ENCODE measurements at places on chromosomes 5 and 9.

GRCh38 chr9:116467740-116468351 lies 219.3 kb upstream of the TRIM32 start:
- no peak for DNase-seq

DNA sequence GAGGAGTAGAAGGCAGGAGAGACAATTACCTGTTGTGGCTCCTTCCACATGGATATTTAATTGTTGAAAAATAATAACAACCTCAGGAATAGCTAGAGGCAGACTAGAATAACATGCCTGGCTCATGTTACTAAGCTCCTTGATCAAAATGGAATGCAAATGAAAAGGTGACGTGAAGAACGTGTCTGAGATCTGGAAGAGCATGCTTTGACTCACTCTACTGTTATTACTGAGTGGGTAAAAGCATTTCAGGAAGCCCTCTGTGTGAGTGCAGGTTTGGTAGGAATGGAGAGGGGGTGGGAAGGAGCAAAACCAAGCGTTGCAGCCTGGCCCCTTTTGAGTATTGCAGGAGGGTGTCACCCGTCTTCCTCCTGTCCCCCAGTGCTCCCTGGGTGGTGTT lies 84.8 kb downstream of the EQTN start:
- no peak for DNase-seq

DNA sequence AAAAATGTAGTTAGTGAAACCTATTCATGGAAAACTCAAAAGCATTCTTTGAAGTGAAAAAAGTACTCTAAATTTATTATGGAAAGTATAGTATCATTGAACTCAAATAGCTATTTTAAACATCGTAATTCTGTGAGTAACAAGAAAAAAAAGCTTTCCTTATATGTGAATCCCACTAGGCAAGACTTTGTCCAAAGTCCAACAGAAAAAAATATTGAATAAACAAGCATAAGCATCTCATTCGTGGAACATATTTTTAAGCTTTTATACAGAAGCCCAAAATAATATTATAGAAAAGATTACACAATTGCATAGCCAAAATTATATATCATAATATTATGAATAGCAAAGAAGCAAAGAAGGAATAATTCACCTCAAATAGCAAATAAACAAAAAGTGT lies 79.4 kb upstream of the IFNE start:
- no peak for DNase-seq

DNA sequence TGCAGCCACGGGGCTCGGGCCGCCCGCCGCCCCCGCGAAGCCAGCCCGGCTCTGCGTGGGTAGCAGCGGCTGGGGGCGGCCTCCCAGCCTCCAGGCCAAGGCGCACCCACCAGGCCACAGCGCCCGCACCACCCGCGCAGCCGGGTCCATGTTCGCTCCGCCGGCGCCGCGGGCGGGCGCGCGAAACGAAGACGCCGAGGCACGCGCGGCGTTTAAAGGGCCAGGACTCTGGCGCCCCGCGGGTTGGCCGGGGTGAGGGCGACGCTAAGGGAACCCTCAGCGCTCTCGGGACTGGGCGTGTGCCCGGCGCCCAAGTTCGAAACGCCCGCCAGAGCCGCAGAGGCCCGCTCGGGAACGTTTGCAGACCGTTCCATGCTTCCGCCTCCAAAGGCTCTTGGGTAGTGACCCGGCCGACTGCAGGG lies at the start of gene PTGES2:
Gene PTGES2, minus strand, starts transcription at position 162 of the 422 bp plus-strand sequence. Its CDS starts 12 bp downstream, at position 150.
- peak; percentile 81 for DNase-seq

- no peak for DNase-seq
These were observed 9.5 kb upstream of the P4HA2 start for GRCh38 chr5:132237141-132237540.

GRCh38 chr5:116626945-116627679 lies 52.5 kb upstream of the SEMA6A start:
- peak; percentile 2 for DNase-seq

- no peak for DNase-seq
These were observed 333.0 kb downstream of the PDE4D start for GRCh38 chr5:59560553-59560952.

DNA sequence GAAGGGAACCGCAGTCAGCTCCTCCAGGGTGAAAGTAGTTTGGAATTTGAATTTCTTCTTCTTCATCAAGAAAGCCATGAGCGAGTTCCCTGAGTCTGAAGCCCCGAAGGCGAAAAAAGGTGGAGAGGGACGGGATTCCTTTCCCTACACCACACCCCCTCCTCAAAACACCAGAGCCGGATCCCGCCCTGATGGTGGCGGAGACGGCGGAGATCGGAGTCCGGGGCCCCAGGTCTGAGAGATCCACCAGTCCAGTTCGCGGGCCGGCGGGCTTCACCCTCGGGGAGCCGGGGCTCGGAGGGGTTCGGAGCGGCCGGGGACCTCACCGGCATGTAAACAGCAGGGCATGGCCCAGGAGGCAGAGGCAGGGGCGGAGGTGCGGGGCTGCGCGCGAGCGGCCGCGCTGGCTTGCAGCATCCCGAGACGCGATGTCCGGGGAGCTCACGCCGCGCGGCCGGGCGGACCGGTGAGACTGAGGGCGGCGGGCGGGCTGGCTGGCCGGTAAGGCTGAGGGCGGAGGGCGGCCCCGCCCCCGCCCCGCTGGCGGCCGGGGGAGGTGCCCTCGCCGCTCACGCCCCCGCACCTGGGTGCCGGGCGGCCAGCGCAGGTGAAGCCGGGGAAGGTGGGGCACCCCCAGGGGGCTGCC lies 606 bp downstream of the EEIG1 start:
- no peak for DNase-seq

DNA sequence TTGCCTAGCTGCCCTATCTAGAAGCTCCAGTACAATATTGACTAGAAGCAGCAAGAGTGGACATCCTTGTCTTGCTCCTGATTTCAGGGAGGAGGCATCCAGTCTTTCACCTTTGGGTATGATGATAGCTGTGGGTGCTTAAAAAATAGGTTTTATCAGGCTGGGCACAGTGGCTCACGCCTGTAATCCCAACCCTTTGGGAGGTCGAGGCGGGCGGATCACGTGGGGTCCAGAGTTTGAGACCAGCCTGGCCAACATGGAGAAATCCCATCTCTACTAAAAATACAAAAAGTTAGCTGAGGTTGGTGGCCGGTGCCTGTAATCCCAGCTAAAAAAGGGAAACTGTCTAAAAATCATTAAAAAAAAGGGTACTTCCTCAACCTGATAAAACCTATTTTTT lies 2.0 kb upstream of the CAMSAP1 start:
- no peak for DNase-seq

DNA sequence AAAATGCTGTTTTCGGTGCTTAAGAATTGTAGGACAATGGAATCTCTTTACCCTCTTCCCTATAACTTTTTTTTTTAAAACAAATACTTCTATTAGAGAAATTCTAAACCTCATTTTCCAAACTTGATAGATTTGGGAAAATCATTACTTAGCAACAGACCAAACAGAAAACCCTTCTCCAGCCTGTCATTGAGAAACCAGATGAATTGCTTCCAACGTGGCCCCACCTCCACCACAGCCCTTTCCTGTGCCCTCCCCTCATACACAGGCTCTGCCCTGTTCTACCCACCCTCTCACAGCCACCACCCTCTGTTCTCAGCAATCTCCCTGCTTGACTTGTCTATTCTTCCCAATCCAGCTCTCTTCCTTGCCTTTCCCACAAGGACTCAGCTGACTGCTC lies 221.2 kb downstream of the DMRT2 start:
- DNase-seq = no peak

GRCh38 chr5:175712313-175712680 lies 54.4 kb downstream of the HRH2 start:
- no peak for DNase-seq

- no peak for DNase-seq
These were observed 97.6 kb upstream of the FANCC start for GRCh38 chr9:95415158-95415557.

GRCh38 chr5:7392693-7393024 lies 3.3 kb upstream of the ADCY2 start:
- DNase-seq = no peak

DNA sequence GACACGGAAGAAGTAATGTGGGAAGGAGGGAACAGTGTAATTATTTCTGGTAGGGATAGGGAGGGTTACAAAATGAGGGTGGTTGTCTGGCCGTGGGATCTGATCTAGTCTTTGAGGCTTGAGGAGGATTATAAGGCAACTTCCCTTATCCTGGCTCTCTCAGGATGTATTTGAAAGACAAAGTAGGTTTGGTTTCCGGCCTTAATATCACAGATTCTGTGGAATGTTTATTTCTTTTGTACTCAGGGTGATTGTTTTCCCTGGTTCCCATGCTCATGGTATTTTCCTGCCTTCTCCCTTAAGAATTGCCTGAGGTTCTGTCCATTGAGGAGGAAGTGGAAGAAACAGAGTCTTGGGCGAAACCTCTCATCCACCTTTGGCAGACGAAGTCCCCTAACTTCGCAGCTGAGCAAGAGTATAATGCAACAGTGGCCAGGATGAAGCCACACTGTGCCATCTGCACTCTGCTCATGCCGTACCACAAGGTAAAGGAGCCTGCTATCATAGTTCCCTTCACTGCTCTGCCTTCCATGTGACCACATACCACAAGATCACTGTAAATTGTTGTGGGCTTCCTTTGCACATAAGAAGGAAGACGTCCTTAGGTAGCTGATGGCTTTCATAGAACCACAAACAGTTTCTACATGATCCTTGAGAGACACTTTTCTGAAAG lies 253.8 kb downstream of the KDM4C start:
- no peak for DNase-seq

- DNase-seq = peak; percentile 16
These were observed 35.1 kb downstream of the SH3GLB2 start for GRCh38 chr9:128992995-128993394.

DNA sequence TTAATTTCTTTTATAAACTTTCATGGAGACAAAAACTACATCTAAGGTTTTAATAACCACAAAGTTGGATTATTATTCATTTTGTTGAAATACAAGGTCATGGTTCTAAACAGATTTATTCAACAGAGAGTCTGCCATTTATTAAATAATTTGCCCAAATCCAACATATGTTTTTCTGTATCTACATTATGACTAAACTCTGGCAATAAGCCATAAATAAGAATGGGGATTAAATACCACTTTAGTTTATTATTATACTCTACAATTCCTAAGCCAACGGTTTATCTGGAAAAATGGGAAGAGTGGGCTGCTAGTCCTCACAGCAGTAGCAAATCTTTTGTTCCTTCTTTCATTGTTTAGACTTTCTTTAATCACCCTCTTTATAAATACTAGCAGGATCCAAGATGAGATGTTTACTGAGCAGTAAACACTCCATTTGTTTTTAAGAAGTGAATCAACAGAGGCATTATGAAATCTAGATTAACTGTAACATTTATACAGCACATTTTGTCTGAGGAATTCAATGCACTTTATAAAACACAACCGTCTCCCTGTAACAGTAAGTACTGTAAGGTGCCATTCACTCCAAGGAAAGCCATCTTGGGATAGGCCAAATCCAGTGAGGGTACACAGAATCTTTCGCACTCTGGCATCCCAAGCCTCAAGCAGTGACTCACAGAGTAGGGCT lies 89.7 kb downstream of the DROSHA start:
- DNase-seq = peak; percentile 28

DNA sequence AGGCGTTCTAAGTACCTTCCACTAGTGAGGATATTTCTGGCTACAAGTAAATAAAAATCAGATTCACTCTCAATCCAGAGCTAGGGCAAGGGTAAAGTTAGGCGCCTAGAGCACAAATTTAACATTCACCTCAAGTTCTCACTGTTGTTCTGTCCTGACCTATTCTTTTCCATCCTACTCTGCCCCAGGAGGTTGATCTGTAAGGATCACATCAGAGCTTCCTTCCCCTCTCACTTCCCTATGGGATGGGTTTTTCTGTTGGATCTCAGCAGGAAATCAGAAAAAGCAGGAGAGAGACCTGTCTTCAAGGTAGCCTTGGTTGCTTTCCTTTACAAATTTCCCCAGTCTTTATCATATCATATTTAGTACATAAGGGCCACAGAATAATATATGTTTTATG lies 316.7 kb downstream of the GABRG2 start:
- no peak for DNase-seq

DNA sequence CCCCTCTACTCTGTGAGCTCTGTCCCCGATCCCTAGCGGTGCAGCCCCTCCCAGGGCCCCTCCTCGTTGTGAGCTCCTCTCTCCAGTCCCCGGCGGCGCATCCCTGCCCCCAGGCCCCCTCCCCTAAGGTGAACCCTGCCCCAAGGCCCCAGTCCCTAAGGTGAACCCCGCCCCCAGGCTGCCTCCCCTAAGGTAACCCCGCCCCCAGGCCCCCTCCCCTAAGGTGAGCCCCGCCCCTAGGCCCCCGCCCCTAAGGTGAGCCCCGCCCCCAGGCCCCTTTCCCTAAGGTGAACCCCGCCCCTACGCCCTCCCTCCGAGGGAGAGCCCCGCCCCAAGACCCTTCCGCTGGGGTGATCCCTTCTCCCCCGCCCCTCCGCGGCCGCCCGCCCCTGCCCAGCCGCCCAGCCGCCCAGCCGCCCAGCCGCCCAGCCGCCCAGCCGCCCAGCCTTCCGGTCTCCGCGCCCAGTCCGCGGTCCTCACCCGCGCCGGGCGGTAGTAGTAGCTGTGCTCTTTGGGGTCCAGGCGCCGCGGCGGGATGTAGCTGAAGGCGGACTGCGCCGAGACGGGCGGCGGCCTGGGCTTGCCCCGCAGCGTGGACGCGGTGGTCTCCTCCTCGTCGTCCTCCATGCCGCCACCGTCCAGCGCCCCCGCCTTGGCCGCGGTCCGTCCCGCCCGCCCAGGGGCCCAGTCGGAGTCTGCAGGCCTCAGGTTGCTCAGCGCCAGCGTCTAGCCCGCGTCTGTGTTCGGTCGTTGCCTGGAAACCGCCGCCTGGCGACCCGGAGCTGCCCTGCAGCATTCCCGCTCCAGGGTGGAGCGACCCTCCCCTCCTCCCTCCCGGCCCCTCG lies at the start of gene CFAP90:
Gene CFAP90, minus strand, starts transcription at position 739 of the 845 bp plus-strand sequence. Its CDS starts 112 bp downstream, at position 627.
- DNase-seq = peak; percentile 35

DNA sequence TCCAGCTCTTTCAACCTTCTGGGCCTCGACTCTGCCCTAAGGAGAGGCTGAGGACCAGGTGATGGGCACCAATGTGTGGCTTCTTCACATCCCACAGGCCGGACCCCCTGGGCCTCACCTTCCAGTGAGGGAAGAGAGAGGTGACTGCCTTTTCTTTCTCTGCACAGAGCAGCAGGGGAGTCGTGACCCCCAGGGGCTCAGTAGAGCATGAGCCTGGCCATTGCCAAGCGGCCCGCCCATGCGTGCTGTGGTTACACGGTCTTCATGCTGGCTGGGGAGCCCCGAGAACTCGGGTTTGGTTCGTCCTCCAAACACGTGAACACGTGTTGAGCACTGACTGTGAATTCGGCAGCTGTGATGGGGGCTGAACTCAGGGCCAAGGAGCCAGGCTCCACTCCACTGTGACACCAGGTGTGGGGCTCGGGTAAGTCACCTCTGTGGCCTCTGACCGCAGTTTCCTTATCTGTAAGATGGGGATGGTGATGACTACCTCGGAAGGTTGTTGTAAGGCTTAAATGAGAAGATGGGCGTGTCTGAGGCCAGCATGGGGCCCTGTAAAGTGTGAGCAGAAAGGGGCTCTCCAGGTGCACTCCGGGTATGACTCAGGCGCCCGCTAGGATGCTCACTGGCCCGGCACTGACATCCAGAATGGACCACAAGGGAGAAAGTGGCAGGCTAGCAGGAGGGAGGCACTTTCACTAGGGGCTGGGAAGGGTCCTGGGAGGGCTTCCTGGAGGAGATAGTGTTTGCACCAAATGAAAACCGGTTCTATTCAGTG lies 13.4 kb upstream of the GRHPR start:
- DNase-seq = no peak

GRCh38 chr9:27471366-27471765 lies 52.7 kb upstream of the IFNK start:
- DNase-seq = no peak

- no peak for DNase-seq
These were observed 415.6 kb downstream of the GADD45G start for GRCh38 chr9:90020276-90020871.

- no peak for DNase-seq
These were observed 10.5 kb downstream of the PIK3R1 start for GRCh38 chr5:68225911-68226545.

GRCh38 chr9:68555437-68556150 lies 14.9 kb upstream of the TMEM252 start:
- no peak for DNase-seq
